Omental fat pad (tissue), 4 donors: ENCODE measurements at places on chromosomes 2 and 18.

- no peak for DNase-seq
Measured at GRCh38 chr18:59986139-59986538, 86.3 kb downstream of the PMAIP1 start.

- DNase-seq, result no peak
Measured at GRCh38 chr2:217858519-217859491, 144.0 kb downstream of the TNS1 start.

DNA sequence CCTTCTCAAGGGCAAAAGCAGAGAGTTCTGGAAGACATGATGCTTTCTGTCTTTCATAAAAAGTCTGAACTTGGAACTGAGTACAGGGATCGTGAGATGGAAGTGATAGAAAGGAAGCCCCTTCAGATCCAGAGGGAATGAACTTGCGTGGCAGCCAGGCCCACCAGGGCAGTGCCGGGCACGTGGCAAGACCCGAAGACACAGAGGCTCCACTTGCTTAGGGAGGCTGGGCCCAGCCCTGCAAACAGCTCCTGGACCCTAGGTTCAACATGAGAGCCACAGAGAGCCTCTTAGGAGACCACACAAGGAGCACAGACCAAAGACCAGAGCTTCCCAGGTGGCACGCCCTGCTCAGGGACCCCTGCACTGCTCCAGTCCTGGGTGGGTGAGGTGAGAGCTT is 155.4 kb upstream of the SMIM21 start:
- DNase-seq, result no peak

DNA sequence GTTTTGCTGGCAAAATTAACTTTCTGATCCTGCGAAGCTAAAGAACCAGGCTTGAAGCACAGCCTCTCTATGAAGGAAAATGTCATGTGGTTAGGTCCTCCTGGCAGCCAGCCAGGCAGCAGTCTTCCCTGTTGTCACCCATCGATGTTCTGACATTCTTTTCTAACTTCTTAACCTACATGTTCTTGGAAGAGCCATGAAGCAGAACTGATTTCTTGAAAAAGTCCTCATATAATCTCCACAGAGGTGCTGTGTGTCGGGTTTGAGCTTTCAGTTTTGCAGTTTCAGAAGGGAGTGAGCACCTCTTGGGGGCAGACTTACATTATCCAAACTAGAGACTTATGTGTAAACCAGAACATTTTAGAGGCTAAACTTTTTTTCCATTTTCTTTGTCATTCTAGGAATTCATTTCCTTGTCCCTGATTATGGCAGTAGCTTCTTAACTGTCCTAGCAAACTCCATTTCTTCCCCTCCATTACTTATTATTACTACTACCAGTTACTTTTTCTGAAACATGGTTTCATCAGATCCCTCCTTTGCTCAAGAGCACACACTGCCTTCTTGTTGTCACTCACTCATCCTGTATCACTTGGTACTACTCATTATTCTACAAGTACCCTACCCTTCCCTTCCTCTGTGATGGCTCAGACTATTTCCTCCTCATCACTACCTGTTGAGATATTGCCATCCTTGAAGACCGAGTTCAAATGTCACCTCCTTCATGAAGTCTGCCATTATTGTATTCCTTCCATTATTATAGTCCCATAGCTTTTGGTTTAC is 31.1 kb downstream of the DOK1 start:
- no peak for DNase-seq

DNA sequence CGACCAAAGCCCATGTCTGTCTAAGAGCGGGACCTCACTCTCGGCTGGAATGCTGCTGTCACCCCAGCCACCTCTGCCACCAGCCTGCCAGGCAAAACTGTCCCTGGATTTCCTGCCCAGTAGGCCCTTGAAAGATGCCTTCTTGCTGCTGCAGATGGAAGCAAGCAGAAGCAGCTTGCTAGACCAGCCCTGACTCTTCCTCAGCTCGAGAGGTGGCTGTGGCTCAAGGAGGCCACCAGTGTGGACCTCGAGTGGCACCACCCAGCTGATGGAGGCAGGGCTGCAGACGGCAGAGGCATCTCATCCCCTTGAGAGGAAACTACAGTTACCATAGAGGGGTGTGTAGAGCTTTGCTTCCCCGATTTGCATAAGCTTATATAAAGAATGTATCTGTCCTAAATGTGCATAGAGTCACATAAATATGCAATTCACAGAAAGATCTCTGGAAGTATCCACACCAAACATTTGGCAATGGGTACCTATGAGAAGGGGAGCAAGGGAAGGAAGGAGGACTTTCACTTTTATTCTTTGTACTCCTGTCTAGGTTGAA is 20.6 kb downstream of the ADCY3 start:
- no peak for DNase-seq

DNA sequence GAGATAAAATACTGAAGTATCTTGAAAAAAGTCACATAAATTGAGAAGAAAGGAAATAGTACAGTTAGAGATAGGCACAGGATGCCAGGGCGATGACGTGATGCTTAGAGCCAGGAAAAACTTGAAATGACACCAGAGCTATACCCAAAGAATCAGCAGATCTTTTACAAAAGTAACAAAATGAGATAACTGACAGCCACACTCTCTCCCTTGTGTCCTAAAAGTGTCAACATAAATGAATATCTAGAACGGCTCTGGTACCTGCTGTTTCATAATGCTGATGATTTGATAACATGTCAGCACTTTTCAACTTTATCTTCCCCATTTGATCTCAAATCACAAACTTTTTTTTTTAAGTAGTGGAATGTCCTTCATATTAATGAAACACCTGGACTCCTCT is 45.6 kb upstream of the ZC3H15 start:
- DNase-seq, result no peak

DNA sequence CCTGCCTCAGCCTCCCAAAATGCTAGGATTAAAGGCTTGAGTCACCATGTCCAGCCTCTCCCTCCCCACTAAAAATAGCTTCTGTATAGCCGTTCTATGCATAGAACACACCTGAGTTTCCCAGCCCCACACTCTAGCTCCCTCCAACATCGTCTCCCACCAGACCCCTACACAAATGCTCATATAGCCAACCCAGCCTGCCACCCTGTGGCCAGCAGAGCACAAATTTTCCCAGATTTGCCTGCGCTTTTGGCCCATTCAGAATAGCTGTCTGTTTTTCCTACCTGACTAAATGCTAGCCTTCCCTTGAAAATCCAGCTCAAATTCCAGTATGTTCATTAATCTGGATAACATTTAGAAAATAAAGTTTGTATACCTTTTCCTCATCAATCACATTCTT is 22.8 kb downstream of the TRABD2A start:
- no peak for DNase-seq

DNA sequence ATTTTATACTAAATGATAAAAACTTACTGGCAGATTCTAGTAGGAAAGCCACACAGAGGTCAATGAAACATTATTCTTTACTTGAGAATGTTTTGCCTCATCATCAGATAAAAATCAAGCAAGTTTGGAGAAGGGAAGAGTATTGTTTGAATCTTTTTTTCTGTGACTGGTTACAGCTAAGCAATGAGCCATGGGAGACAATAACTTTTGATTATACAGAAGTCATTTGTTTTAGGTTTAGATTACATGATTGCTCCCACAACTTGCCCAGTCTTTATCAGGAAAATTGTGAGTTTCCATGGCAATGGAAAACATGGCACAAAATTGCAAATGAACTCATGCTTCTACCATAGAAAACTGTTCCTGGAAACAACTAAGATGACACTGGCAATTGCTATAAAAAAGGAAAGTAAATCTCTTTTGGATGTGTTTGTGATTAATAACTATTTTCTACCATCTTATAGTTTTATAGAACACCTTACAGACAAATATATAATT is 476.8 kb downstream of the MBD2 start:
- no peak for DNase-seq

DNA sequence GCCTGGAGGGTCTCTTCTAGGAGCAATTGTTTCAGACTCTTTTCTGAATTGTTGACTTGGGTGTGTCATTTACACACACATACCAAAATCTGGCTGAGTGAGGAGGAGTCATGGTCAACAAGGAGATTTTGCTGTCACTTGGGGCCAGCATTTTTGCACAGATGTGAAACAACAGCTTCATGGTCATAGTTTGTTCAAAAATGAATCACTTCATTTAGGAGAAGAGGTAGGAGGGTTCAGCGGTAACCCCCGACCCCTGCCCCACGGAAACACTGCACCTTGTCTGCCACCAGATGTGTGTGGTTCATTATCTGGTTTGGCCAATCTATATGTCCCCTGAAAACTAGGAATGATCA is 42.2 kb downstream of the LBH start:
- DNase-seq, result no peak

- no peak for DNase-seq
Measured at GRCh38 chr2:119489232-119489952, 34.9 kb downstream of the SCTR start.

DNA sequence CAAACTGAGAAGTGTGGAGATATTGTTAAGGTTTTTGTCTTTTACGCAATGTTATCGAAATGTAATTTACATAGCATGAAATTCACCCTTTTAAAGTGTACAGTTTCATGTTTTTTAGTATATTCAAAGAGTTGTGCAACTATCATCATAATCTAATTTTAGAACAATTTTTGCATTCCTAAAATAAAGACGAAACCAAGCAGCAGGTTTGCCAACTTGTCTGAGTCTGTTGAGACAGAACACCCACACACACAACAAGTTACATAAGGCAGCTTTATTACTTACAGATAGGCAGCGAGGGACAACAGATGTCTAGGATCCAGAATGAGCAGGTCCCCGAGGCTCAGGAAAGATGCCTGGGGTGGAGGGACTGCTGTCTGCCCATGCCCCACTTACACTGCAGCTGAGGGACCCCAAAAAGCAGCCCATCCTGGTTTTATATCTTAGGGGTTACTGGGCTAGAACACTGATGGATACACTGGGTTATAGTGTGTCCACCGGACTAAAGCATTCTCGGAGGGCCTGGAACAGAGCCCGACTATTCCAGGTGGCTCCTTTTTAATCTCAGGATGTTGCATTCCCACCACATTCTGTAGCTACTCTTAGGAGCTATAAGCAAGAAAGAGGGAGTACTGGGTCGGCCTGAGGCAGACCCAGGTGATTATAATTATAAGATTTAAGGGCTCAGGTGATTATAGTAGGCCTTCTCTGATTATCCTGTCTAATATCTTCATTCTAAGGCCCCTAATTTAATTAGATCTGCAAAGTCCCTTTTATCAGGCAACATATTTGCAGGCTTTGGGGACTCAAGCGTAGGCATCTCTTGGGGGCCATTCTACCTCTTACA is 150.2 kb upstream of the DOK6 start:
- no peak for DNase-seq

DNA sequence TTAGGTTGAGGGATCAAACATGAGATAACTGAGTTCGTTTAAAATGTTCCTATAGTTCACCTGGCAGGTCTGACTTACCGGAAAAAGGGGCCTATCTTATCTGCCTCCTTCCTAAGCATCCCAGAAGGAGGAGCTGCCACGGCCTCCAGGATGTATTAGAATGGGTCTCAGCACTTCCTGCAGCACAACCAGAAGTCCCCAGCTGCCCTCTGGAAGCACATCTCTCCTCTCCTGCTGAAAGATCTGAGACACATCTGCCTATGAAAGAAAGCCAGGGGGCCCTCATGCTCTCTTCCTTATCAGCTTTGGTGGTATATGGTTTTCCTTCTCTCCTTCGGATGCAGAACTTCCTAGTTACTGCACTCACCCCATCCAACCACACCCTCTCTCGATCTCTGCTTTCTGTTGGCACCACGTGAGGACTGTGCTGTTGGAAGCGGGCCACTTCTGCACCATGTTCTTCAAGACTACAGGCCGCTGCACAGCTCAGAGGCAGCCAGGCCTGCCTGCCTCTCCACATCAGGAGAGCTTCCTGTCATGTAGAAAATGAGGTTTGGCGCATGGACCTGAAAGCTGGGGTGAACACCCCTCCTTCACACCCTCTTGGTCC is 6.5 kb downstream of the IGFBP5 start:
- no peak for DNase-seq

GRCh38 chr2:238139196-238140039 is 950 bp downstream of the KLHL30 start:
- no peak for DNase-seq

GRCh38 chr2:2492800-2493199 is 161.7 kb upstream of the MYT1L start:
- no peak for DNase-seq

DNA sequence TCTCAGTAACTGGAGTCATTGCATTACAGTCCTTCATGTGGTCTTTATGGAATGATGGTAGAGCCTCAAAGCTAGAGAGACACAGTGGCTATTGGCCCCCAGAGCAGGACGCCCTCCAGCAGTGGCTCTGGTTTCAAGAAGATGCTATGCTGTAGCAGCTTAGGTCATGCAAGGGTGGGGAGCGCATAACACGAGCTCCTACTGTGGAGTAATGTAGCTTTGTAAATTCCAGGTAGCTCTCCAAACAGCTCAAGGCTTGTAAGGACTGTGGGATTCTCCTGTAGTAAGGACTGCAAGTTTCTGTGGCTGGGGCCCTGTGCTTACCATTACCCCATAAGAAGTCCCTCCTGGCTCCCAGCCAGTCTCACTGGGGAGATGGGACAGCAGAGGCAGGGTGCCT is 15.6 kb downstream of the APLF start:
- no peak for DNase-seq

GRCh38 chr2:45770811-45771210 is 119.3 kb downstream of the PRKCE start:
- no peak for DNase-seq

DNA sequence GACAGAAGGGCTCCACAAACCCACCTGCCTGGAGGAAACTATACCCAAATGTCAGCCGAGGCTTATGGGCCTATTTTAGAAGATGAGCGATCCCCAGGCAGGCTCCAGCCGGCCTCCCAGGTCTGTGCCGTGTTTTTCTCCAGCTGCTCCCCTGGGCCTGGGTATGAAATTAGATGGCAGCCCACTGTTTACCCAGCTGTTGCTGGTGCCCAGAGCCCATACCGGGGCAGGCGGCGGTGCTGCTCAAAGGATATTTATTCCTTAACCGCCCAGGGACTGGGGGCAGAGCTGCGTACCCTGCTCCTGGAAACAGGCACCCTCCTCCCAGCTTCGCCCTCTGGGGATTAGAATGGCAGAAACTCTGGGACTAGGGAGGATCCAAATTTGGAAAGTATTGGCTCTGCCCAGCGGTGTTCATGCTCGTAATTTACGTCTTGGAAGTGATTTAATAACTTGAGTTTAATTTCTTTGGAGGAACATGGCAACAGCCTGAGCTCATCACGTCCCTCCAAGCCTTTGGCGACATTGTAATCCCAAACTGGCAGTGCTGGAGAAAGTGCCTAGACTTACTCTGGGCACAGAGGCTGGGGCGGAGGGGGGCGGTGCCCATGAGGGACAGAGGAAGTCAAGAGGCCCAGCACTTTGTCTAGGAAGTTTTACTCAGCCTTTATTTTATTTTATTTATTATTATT is 199.2 kb downstream of the KLHL29 start:
- DNase-seq, result no peak

GRCh38 chr2:235095569-235095968 is 143.8 kb downstream of the SH3BP4 start:
- DNase-seq, result no peak

DNA sequence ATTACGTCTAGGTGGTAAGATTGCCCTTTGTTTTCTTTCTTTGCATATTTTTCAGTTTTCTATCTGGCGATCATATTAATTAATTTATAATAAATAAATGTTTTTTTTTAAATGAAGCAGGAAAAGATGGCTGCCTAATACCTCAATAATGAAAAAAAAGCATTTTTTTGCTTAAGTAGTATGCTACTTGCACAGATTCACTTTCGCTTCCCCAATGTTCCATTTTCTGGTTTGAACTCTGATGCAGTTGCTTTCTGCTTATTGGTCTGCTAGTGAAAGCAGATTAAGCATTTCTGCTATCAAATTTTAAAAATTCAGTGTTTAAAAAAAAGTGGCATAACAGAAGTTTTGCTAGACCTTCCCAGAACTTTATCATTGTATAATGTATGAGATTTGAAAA is 11.9 kb upstream of the TMEM182 start:
- DNase-seq, result no peak

GRCh38 chr2:170695521-170696410 is 19.4 kb upstream of the SP5 start:
- no peak for DNase-seq
